Hippocampal formation (tissue), 2 donors: ENCODE measurements at places on chromosomes 2 and 18.

DNA sequence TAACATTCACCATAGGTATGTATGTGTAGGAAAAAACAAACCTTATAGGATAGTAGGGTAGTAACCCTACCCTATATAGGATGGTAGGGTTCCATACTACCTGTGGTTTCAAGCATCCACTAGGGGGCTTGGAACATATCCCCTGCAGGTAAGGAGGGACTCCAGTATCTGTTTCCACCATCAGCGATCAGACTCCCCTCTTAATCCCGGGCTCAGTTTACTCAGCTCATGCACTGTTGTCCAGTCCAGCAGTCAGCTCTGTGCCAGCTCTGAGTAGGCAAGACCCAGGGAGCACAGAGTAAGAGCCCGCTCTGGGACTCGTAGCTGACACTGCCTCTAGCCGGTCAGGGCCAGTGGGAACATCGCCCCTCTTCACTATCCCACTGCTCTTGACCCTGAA is 61.7 kb downstream of the MEX3C start:
- DNase-seq = no peak

DNA sequence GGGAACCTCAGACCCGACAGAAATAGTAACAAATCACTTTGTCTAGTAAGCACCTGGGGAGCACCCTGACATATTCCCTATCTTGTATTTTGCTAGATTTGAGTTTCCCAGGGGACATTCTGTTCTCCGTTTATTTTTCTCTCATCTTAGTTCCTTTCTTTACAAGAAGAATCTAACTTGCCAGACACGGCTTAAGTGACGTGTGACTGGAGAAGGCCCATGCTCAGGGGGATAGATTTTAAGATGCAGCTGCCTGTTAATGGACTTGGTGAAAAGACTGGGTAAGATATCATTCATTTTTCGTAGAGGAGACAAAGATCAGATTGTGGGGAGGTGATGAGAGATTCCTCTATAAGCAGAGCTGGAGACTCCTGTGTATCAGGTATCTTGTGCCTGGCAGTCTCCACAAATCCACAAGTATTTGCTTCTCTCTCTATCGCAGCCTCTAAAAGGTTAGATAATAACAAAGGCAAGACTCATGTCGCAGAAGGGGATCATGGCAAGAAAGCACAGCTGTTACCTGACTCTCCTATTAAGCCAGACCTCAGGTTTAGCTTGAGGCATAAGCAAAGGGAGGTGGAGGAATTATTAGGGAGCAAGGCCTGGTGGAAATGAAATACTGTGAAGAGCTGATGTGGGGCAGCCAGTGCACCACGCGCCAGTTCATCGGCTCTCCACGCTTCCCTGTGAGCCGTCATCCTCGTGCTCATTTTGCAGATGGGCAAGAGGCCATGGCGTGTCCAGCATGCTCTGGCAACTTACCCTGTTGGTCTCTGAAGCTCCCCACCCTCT is 347.2 kb upstream of the TNP1 start:
- DNase-seq = no peak

DNA sequence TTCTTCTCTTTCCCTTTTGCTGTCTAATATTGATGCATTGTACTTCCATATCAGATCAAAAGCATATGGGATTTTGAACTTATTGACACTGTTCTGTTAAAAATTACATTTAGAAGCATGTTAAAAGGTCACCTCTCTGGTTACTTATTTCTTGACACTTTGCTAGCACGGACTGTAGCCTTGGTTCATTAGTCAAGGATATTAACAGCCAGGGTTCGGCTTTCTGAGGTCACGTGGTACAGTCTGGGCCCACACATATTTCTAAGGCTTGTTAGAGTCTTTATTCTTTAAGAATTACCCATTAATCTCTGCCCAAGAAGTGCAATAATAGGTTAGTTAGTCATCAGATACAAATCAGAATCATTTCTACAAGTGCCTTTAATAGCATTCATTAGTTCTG is 1035.8 kb upstream of the FANCL start:
- DNase-seq = no peak

DNA sequence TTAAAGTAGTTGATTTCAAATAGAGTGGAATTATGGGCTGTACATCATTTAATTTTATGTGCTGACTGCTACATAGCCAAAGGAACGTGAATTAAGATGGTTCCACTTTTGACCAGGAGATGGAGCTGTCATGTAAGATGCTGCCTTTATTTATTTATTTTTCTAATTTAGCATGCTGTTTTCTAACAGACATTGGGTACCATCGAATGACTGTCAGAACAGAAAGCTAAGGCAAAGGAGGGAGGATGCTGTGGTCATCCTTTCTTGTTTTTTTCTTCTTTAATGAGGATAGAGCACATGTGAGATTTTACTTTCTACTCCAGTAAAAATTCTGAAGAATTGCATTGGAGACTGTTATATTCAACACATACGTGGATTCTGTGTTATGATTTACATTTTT is at the start of gene SCN2A:
Gene SCN2A, plus strand, starts transcription at position 185 of the 400 bp plus-strand sequence. CDS start 56,410 bp downstream, outside the sequence.
- peak; percentile 63 for DNase-seq

- peak; percentile 58 for DNase-seq
These were observed at the start of gene ACKR3 for GRCh38 chr2:236569573-236569973. Gene ACKR3, plus strand, starts transcription at chr2:236569825. Its CDS starts 10,641 bp downstream, at chr2:236580466.

- no peak for DNase-seq
These were observed 14.9 kb upstream of the GALR1 start for GRCh38 chr18:77234504-77235365.
